Stimulated activated CD4-positive, alpha-beta T cell treated with anti-CD3 and anti-CD28 coated beads, Interleukin-2, amount 100 ng/mL, for 48 hours (primary cell): ENCODE measurements at places on chromosomes 5 and 9.

DNA sequence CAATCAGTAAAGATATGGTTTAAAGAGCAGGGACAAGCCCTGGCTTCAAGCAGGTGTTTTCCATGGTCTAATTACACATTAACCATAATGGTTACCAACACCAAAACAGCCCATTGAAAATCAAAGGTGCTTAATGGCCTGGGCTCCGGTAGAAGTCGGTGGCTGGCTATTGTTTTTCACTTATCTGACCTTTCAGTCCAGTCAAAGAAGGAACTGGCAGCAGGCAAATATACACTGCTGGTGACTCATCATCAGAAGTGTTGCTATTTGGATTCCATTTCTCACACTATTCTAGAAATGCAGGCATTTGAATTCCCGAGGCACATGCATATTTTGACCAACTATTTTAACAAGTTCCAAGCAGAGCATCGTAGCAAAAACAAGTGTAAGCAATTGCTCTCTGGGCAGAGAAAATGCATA, 26.3 kb upstream of the GABRP start:
- DNase-seq = no peak

DNA sequence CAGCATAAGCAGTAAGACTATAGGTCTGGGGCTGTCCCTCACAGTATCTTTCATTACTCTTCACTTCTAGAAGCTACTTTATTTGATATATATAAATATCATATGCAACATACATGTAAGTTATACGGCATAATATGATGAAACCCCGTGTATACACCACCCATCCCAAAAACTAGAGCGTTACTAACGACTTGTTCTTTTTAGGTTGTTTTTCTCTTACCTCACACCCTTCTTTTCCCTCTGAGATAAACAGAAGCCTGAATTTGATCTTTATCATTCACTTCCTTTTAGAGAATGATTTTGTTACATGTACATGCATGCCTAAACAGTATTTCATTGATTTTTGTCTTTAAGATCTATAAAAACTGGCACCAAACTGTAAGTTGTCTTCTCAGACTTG, 3.7 kb downstream of the TRMO start:
- no peak for DNase-seq

- no peak for DNase-seq
Measured at GRCh38 chr5:10355071-10355889, 1.8 kb downstream of the MARCHF6 start.

DNA sequence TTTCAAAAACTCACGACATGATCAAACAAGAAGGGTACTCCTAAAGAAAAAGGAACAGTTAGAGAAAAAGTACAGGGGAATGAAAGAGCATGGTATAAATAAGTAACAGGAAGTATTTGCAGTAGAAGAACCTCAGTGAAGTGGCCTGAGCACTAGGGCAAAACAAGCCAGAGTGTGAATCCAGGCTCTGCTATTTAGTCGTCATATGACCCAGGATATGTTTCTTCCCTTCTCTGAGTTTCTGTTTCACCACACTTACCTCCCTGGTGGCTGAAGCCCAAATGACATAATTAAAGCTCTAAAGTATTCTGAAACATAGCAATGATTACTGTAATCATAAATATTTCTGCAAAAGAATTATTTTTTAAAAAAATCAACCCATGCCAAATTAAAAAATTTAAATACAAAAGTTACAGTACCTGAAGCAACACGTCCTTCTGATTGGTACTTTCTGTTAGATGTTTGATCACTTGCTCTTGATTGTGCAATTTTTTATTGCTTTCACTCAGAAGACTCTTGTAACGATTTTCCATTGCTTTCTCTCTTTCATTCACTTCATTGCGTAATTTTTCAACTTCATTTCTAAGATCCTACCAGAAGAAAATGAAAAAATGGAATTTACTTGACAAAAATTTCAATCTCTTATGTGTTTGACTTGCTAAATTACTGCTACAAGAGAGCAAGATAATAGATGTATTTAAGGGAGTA, 88.9 kb downstream of the CDK5RAP2 start:
- no peak for DNase-seq

DNA sequence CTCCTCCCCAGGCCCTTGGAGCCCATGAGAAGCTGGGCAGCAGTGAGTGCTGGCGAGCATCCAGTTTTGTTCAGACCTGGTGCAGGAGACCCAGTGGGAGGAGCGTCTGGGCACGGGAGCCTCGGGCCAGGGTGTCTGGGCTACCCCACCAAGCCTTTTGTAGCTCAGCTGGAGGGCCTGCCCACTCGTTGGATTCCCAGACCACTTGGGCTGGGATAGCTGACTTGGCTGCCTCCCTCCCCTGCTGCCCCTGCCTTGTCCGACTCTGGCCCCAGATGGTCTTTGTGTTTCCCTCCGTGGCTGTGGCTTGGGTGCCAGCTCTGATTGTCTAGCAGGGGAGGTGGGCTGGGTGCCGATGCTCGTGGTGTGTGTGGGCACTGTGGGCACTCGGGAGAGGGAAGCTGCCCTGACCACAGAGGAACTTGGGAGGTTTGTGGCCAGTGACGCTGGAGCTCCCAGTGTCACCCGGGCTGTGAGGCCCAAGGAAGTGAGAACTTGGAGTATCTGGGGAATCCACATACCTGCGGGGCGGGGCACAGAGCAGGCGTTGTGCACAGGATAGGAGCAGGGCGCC, 47.3 kb downstream of the WNK2 start:
- DNase-seq = no peak

DNA sequence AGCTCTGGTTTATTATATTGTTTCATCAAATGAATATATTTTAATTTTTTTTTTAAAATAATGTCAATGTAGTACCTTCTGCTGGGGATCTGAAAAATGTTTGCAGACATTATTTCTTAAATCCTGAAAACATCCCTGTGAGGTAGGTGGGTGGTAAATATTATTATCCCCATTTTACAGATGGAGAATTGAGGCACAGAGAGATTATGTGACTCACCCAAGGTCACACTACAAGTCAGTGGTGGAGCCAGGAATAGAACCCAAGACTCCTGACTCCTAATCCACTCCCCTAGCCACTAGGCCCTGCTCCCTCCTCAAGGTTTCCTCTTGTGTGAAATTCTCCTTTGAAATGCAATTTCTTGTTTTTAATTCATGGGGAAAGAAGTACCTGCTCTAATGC, 171.4 kb downstream of the NIPBL start:
- no peak for DNase-seq

GRCh38 chr5:37869216-37869615, 29.4 kb upstream of the GDNF start:
- DNase-seq = no peak

DNA sequence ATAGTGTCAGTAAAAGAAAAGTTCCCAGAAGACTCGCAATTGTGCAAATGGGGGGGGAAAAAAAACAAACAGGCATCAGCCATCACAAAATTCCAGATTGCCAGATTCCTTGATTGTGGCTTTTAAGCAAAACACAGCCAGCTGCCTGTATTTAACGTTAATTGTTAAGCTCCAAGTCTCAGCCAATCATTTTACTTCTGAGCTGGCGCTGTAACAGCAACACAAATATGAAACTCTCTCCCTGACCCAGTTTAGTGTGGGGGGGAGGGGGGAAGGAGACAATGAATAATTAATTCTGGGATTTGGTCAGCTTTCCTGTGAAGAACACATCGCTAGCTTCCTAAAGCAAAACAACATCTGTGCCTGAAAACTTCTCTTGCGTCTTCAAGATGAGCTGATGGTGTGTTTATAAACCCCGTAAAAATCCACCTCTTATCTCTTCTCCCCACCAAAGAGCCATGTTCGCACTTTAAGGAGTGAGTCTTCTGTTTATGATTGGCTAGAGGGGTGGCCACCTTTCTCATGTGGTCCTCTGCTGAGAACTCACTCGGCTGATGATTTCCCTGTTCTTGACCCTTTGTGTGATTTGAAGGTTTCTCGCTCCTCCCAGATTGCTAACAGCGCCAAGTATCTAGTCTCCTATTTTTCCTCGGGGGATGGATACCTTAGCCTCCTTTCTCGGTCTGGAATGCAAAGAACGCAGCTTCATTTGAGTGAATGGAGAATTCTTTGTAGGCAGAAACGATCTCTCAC, 160.2 kb upstream of the DAPK1 start:
- no peak for DNase-seq

GRCh38 chr9:69120380-69121154, 53.5 kb upstream of the TJP2 start:
- no peak for DNase-seq

DNA sequence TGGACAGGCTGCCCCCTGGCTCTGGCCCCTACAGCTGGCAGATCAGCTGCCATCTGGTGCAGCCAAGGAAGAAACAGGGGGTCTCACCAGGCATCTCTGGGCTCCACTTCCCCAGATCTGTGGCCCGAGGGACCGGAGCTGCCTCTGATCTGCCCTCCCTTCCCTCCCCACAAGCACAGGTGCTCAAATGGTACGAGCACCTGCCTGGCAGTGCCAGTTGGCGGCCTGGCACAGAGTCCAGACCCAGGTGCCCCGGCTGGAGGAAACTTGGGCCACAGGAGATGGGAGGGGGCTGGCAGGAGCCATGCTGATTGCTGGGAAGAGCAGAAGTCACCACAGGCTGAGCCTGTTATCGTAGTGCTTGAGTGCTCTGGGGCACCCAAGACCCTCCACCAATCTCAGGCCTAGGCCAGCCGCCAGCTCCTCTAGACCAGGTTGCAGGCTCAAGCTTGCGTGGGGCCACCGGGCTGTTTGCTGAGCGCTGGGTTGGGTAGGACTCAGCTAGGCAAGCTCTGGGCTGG, 5.0 kb upstream of the CAMK2A start:
- DNase-seq = no peak

- DNase-seq = no peak
Measured at GRCh38 chr9:127770583-127770904, 7.9 kb downstream of the SH2D3C start.
